Adipocyte (in vitro differentiated cells): ENCODE measurements at places on chromosomes 1 and 21.
A peak's percentile ranks its signal among the peaks of the same experiment; 100 is the strongest.

DNA sequence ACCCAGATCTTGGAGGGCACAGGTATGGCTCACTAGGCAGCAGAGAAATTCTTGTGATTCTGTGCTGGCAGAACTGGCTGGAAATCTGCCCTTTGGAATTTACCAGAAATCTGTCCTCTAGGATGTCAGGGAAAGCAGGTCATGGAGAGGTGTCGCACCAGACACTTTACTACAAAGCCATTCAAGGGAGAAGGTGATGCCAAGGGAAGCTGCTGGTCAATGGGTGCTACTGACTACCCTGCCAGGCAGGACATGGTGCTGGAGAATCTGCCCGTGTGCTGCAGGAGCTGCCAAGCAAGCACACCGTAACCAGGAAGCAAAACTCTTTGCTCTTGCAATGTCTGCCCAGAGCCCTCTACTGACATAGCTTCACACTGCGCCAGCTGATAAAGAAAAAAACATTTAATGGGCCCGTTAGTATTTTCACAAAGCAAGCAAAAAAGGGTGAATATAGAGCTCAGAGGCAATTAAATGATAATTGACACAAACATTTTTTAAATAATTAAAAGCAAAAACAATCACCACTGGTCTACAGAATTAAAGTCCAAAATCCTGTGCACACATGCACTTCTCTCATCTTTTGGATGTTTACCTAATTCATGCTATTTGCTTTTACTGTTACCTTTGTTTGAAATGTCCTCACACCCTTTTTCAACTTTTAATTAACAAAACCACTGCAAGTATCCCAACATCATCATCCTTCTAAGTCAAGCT lies 7.2 kb upstream of the FBXO28 start:
- peak; percentile 50 for DNase-seq

DNA sequence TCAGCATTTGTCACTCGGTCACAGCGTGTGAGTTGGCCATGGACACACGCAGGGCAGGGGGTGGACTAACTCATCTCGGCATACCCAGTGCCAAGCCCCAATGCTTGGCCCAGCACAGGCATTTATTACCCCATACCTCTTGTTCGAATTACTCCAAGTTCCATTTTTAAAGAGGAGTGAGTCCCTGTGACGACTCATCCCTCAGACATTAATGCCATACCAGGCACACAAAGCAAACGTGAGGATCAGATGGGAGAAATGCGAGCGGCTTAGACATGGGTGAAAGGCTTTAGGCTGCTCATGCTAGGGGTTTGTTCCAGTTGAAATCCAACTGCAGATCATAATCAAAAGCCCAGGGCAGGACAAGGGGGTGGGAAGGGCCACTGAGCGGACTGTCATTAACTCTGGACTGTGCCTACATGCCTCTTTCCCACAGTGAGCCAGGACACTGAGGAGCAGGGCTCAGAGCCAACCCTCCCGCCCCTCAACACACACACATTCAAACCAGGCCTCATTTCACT lies 118.5 kb upstream of the NGF start:
- peak; percentile 44 for DNase-seq

DNA sequence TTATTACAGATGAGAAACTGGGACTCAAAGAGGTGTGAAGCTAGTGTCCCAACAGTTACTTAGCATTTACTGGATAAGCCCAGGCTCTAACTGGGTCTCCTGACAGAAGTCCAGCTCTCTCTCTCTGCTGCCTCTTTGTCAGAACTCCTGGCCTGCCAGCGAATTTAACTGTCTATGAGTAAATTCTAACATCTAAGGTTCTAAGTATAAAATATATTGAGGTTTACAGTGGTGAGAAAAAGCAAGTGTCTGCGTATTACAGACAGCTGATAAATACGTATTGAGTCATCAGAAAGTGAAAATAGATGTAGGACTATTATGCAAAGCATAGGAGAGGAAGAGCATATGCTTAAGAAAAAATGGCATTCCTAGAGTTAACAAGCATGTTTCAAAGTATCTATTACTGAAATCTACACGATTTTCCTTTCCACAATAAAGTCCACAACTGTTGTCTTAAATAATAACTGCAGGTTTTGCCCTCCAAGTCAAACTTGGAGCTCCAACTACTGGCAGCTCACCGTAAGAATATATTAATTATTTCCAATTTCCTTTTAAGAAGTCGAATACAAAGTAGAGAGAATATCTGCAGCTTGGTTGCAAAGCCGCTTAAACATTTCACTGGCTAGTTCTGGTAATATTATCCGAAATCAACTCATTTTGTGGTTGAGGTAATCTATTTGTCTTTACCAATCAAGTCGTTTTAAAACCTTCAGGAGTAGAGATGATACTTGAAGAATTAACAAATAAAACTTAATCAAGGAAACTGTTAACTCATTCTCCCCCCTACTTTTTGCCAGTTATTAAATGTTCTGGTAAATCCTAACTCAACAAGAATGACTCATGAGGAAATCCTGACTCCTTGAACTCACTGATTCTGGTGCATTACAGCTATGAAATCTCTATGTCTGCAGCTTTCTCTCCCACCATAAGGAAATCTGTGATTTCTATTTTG lies 1.4 kb upstream of the RGS2 start:
- peak; percentile 71 for DNase-seq

DNA sequence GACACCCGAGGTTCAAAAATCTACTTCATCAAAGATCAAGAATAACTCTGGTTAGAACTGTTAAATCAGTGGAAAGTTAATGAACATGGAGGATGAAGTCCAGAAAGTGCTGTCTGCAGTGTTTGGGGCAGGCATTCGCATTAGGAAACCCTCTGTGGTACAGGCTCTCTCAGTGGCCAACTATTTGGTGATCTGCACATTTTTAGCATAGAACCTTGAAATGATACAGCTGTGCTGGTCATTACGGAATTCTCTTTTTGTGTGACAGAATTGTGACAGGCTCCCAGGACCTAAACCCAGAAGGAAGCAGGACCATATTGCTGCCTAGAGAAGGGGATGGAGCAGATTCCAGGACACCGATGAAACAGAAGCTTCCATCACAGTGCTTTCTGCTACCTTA lies 89.0 kb downstream of the SLC45A1 start:
- DNase-seq, result peak; percentile 27

- DNase-seq, result no peak
These were observed 29.5 kb downstream of the LMO4 start for GRCh38 chr1:87358219-87358618.

DNA sequence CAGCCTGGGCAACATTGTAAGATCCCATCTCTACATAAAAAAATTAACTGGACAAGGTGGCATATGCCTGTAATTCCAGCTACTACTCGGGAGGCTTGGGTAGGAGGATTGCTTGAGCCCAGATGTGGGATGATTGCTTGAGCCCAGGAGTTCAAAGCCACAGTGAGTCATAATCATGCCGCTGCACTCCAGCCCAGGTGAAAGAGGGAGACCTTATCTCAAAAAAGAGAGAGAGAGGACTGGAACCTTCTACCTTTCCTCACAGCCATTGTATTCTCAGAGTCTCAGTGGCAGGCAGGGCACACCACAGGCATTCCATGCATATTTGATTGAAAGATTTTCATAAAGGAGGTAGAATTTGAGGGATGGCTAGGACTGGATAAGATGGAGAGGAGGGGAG lies 78.4 kb downstream of the KIF14 start:
- no peak for DNase-seq

DNA sequence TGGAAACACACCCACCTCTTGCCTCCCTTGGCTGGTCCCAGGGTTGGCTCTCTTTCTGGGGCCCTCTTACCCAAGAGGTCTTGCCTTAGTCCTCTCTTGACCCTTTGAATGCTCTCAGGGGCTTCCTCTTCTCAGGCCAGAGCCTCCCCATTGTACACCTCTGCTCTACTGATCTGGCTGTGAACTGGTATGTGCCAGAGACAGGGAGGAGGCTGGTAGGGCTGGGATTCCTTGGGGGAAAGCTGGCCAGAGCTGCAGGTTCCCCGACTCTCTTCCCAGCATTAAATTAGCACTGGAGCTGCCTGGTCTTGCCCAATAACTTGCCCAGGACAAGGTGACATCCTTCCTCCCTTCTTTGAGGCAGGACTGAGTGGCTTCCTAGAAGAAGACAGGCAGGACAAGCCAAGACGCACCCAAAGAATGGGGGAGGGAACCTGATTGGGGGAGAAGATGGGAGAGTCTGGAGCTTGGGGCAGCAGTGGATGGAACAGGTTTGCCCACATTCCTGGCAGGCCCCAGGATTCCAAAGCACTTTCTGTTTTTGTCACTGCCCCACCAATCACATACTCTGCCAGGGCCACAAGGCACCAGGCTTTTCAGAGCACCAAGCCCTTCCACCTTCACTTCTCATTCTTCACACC lies 37.2 kb upstream of the CITED4 start:
- DNase-seq, result no peak

DNA sequence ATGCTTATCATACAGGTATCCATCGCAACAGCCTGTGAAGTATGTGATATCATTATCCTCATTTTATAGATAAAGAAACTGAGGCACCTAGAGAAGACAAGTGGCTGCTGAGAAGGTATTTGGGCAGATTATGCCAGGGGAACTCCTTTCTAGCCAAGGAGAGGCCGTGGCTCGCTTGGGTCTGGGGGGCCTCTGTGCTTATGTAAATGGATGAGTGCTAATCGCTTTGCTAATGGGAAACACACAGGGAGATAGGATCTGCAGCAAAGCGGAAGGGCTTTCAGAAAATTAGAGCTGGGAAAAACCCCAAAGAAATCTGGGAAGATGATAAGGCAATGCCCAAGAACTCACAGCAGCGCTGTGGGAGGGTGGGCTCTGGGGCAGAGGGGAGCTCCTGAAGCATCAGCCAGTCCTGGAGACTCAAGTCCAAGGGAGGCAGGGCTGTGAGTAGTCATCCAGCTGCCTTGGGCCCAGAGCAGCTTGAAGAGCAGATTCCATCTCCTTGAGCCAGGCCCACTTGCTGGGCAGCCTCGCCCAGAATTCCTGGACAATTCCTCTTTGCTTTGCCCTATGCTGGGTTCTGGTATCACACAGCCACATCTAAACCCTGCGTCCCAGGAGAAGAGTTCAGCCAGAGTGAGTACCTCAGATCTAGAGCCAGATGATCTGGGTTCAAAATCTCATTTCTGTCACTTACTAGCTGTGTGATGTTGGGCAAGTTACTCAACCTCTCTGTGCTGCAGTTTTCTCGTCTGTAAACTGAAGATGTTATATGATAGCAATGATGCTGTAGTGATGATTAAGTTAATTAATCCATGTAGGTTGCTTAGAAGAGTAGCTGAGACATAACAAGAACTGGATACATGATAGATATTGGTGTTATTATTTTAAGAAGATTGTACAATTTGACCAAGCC lies 36.7 kb downstream of the FOXD2 start:
- DNase-seq, result no peak

GRCh38 chr1:16082283-16083038 lies 9.0 kb upstream of the FAM131C start:
- peak; percentile 84 for DNase-seq

DNA sequence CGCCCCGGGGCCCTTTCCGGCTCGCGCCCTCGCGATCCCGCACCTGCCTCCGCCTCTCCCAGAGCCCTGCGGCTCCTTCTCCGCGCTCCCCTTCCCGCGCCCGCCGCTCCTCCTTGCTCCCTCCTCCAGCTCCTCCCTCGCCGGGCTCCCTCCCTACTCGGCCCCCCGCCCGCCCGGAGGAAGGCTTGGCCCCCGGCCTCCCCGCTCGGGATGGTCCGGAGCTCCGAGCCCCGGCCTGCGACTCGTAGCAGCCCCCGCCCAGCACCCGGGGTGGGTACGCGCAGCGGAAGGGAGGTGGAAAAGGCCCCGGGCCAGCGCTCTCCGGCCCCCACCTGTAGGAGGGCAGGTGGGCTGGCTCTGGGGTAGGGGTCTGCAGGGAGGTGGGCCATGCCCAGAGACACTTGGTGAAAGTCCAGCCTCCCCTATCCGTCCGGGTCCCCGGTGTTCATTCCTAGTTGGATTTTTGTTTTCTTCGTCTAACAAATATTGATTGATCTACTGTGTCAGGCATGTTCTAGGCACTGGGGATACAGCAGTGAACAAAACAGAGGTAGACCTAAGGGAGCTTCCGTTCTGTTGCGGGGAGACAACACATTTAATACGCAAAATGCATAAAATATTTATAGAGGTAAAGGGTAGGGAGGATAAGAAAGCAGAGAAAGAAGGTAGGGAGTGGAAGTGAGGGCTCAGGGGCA lies at the start of gene HTR1D:
Gene HTR1D, minus strand, starts transcription at position 82 of the 695 bp plus-strand sequence. CDS start 23,283 bp downstream, outside the sequence.
- peak; percentile 44 for DNase-seq

- DNase-seq, result no peak
These were observed 384.2 kb upstream of the DUSP10 start for GRCh38 chr1:222126052-222126451.

GRCh38 chr1:8930116-8930515 lies 15.6 kb upstream of the CA6 start:
- no peak for DNase-seq

- peak; percentile 97 for DNase-seq
These were observed 41.0 kb upstream of the COL18A1 start for GRCh38 chr21:45363921-45364467.

DNA sequence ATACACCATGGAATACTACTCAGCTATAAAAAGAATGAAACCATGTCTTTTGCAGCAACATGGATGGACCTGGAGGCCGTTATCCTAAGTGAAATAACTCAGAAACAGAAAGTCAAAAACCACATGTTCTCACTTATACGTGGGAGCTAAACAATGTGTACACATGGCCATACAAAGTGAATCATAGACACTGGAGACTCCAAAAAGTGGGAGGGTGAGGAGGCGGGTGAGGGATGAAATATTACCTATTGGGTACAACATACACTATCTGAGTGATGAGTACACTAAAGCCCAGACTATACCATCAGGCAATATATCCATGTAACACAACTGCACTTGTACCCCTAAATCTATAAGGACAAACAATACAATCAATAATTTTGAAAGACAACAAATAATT lies 39.5 kb upstream of the FAM20B start:
- no peak for DNase-seq

DNA sequence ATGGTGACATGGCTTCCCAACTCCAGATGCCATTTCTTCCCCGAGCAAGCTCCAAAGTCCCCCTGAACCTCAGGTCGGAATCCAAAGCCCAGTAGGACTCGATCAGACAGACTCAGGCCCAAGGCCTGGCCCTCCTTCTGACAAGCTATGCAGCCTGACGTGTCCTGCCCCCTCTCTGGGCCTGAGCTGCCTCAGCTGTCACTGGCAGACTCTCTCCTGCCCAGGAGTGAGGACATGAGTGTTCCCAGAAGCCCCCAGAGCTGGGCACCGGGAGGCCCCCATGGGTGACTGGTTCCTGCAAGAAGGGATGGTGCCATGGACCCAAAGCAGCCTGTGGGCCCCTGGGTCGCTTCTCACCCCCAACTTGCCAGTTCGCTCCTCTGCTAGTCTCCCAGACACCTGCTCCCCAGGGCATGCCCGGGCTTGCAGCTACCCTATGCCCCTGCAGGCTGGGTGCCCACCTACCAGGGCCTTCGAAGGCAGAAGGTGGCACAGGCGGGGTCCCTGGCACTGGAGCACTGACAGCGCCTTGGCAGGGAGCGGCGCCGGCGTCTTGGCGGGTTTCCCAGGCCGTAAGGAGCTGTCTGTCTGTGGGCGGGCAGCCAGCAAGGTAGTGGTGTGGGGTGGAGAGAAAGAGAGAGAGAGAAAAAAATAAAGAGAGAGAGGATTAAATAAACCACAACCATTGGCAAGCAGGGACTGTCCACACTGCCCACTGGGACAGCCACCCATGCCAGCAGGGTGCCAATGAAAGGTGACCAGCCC lies 2.3 kb downstream of the EDN2 start:
- no peak for DNase-seq
